ENCODE measurements at places on chromosomes 5 and 9.
A peak's percentile ranks its signal among the peaks of the same experiment; 100 is the strongest.

- DNase-seq = no peak
Measured at GRCh38 chr9:95463148-95464060, 53.4 kb downstream of the PTCH1 start.

GRCh38 chr9:79120533-79120932, 451.2 kb upstream of the TLE4 start:
- DNase-seq = no peak

GRCh38 chr5:157668356-157668755, 3.0 kb upstream of the C5orf52 start:
- no peak for DNase-seq

DNA sequence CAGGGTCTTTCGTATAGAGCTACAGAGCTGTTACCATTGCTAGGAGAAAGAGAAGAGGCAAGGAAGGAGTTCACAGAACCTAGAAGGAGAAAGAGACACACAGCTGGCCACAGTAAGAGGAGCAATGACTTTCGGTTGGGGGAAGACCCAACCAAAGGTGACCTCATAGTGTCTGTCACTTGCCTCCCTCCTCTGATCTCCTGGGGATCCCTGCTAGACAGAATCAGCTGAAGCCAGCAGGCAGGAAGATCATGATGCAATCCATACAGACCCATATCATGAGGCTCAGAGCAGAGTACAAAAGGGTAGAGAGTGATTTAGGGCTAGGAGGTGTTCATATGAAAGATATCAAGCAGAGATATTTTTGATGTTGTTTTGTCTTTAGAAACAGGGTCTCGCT, 26.0 kb upstream of the EPB41L4B start:
- DNase-seq = no peak

GRCh38 chr5:176959051-176959450, 47.5 kb downstream of the UIMC1 start:
- DNase-seq = no peak

- DNase-seq = no peak
Measured at GRCh38 chr5:172556262-172556661, 84.8 kb upstream of the NEURL1B start.

- DNase-seq = no peak
Measured at GRCh38 chr9:21311889-21312288, 6.8 kb upstream of the IFNA5 start.

DNA sequence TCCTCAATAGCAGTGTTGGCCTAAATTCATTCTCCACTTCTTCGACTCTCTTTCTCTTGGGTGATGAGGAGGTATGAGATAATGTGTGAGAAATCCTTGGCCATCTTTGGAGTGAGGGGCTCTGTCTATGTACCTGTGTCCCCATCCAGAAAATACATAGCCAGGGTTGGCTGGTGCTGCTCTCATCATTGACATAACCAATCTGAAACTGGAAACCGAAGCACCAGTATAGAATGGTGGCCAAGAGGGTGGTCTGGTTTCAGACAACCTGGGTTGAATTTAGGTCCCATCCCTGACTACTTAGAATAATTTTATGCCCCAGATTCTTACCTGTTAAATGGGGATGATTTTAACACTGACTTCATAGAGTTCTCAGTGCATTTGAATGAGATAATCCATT, 208.1 kb downstream of the ARHGAP26 start:
- no peak for DNase-seq

DNA sequence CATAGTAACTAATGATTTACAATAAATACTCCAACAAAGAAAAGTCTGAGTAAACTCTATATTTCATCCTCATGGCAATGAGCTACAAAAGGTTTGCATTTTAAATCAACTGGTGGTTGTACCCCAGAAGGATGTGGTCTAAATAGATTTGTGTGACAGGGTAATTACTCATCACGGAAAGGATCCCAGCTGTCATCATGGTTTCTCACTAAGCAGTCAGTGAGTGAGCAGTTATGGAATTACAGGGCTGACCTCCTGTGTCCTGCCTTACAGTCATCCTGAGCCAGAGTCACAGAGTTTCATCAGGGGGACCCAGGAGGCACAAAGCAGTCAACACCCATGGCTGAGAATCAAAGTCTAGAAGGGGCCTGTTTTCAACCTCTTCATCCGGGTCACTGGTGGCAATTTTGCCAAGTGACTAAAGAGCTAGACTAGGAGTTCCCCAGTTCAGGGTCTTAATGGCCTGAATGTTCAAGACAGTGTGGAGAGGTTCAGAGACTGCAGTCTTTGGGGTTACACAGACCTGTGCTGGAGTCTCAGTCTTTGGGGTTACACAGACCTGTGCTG, 210.7 kb upstream of the SLC24A2 start:
- DNase-seq = peak; percentile 70

DNA sequence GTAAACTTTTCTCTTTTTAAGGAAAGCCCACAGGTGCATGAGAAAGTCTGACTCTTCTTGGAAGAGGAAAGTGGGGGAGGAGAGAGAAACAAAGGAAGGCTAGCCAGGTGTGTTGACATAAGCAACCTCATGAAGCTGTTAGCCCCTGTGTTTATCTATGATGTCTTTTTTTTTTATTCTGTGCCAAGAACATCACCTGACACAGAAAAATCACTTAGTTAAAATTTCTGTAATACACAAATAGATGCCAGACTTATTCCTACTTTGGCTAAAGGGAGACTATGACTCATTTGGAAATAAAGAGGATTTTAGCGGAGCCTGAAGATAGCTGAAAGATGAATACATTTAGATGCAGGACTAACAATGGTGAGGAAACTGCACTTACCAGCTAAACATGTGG, 58.3 kb downstream of the BAAT start:
- no peak for DNase-seq

DNA sequence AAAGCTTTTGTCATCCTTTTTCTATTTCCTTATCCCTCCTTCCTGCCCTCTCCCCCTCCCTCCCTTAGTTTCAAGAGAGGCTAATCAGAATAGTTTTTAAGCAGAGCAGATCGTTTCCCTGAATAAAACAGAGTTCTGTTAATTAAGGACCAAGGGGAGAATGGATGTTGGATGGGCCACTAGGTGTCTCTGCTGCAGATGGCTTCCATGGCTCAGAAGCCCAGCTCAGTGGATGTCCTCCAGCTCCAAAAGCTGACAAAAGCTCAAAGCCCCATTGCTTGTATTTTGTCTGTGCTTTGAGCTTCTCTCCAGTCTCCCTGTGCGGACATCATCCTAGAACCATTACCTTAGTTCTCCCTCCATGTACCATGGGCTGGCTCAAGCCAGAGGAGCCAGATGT, 21.0 kb upstream of the NPR3 start:
- no peak for DNase-seq

GRCh38 chr5:101943784-101944183, 352.3 kb downstream of the SLCO4C1 start:
- no peak for DNase-seq

GRCh38 chr5:164869325-164869724, 1363.9 kb downstream of the MAT2B start:
- no peak for DNase-seq

- DNase-seq = no peak
Measured at GRCh38 chr5:20572614-20573013, 584.6 kb upstream of the CDH18 start.

DNA sequence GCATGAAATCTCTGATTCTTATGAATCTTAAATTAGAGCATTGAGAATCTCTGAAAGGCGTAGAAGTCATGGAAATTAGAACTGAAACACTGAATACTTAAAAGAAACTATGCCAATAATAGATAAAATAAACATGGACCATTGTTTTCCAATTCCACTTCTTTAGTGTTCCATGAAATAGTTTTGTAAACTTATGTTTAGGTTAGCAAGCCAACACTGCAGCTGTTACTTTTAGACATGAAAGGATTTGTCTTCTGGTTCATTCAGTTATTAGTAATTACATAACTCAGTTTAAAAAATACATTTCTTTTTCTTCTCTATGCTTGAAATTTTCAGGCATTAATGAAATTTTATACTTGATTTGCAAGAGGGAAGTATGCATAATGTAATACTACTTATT, 733.4 kb upstream of the NUDT12 start:
- no peak for DNase-seq

DNA sequence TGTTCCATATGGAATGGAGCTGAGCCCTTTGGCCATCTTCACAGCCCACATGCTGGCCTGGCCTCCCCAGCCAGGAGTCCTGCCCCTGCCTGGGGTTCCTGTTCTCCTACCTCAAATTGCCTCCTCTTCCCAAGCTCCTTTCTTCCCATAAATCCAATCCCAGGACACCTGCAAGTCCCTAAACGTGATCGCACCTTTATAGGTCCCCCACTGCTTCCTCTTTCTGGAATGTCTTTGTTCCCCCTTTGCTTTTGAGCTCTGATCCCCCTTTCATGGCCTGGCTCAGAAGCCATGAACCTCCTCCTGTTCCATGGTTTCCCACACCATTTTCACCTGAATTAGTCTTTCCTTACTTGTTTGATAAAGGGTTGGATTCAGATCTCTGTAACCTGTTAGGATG, 68.5 kb downstream of the TRPC7 start:
- no peak for DNase-seq

GRCh38 chr9:5838884-5839571, 6.1 kb upstream of the ERMP1 start:
- DNase-seq = no peak

GRCh38 chr9:70485273-70485858, 70.9 kb upstream of the KLF9 start:
- DNase-seq = no peak

Measured in activated CD8-positive, alpha-beta memory T cell treated with anti-CD3 and anti-CD28 coated beads, Interleukin-2, amount 50 U/mL, for 48 hours (primary cell).